ENCODE measurements at places on chromosomes 2 and 18.

DNA sequence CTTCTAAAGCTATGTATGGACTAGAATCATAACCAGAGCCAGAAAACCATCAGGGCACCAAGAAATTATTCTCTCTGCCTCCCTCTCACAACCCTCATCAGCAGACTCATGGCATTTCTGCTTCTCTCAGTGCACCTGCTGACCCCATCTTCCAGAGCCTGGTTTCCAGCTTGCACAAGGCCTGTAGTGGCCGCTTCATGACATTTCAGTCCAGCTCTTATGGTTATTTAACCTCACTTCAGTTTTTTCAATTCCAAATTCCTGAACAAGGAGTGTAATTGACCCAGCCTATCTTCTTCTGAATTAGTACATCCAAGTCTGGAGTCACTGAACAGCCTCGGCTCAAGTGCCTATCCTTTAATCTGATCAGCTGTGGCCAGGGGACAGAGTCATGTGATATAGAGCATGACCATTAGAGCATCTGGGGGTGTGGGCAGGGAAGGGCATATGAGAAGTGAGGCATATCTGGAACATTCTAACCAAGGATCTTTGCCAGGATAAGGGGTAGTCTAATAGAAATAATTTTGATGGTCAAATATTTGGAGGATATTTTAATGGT is 97.2 kb upstream of the TMEM17 start:
- no peak for DNase-seq

GRCh38 chr2:168673265-168674189 is 128.9 kb upstream of the NOSTRIN start:
- no peak for DNase-seq

GRCh38 chr2:204081487-204082425 is 145.2 kb downstream of the ICOS start:
- DNase-seq: no peak

DNA sequence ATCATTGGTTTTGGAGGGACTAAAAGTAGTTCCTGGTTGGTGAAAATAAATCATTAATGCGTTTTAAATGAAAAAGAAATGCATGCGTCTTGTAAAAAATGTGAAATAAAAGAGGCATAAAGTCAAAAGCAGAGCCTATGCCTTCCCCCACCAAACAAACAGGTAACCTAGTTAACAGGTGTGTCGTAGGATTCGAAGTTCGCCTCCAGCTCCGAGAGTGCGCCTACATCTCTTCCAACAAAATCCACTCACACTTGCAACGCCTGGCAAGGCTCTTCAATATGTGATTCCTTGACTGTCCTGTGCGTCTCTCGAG is 677 bp upstream of the SMAD4 start:
- no peak for DNase-seq

DNA sequence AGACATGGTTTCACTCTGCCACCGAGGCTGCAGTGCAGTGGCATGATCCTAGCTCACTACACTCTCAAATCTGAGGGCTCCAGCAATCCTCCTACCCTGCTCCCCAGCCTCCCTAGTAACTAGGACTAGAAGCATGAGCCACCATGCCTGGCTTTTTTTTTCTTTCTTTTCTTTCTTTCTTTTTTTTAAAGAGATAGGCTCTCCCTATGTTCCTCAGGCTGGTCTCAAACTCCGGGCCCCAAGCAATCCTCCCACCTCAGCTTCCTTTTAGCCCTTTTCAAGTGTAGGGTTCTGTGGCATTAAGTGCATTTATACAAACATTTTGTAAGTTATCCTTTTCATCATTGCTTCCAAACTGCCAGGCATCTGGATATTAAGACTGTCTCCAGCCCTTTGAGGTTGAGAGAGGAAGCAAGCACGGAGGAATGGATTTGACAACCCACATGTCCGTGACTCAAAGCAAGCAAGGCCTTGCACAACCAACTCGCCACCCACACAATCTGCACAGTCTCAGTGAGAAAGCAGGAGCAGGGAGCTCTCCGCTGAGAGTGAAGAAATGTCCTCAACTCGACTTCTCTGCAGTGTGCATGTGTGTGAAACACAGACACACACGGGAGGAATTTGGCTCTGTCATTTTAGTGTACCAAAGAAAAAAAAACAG is 65.6 kb downstream of the ATP8B1 start:
- no peak for DNase-seq

GRCh38 chr2:216274194-216274840 is 98.0 kb downstream of the MARCHF4 start:
- DNase-seq: no peak

GRCh38 chr2:43345391-43345813 is 119.0 kb upstream of the ZFP36L2 start:
- DNase-seq: no peak

DNA sequence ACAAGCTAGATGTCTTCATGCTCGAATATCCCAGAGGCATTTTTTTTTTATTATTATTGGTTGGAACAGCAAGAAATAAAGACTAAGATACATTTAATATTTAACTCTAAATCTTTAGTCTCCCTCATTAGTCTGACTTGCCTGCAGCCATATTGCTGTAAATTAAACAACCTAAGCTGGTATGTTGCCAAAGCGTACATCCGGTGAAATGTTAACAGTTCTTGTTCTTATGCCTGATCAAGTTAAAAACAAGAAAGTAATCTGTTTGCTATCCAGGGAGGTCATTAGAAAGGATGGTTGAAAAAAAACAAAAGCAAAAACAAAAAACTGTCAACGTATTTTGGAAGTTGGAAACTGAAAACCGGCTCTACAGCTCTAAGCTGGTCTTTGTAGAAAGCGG is 125.9 kb upstream of the NABP1 start:
- no peak for DNase-seq

GRCh38 chr18:40935423-40935822 is 1019.6 kb upstream of the PIK3C3 start:
- no peak for DNase-seq

DNA sequence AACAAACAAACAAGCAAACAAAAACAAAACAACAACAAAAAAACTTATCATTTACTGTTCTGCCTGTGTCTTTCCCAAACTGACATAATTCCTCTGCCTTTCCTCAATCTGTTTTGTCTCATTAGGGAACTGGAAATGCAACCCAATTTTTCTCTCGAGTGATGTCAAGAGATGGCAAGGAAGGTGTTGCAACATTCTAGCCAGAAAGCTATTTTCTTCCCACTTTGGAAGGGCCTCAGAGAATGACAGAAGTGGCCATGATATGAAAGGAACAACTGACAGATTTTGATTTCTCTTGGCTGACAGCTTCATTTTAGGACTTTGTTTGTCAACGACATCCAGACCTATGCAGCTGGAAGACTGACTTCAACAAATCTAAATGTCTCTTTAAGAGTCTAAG is 24.7 kb downstream of the RND3 start:
- no peak for DNase-seq

DNA sequence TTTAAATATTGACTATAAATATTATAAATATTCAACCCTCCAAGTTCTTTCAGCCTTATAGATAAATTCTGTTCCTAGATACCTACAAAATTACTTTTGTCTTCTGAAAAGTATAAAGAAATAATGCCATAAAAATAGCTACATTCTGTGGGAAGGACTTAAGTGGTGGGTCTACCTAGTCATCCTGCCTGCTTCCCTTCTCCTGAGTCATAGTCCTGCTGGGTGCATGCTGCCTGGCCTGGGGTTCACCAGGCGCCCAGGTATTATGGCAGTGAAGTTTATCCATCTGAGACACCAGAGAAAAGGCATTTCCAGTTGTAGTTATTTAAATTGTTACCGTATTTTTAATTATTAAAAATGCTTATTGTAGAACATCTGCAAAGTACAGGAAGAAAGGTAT is 167.5 kb downstream of the SLC39A10 start:
- no peak for DNase-seq

GRCh38 chr2:50953021-50953420 is 78.9 kb downstream of the NRXN1 start:
- DNase-seq: no peak

DNA sequence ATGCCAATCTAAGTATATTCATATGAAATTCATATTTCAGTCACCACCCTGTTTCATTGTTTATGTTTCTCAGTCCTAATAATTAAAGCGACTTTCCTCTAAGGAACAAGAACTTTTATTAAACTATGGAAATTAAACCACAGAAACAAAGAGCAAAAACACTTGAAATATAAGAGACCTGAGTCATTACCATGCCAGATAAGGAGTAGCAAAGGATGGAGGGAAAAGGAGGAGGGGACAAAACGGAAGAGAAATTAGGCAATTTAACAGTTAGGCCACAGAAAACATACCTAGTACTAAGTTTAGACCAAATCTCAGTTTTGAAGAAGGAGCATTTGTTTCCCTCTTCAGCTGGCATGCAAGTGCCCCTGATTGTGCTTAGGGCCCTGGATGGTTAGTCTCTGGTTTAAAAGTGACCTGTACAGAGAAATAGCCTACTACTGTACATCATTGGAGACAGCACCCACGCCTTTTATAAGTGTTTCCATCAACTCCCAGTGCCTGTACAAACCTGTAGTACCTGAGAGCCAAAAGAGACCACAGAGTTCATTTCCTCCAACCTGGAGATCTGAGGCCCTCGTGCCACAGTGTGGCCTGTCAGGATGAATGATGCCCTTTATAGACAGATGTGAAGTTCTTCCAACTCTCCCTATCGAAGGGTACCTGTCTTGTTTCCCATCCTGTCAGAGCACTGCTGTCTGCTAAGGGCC is 74.5 kb downstream of the SPATS2L start:
- no peak for DNase-seq

DNA sequence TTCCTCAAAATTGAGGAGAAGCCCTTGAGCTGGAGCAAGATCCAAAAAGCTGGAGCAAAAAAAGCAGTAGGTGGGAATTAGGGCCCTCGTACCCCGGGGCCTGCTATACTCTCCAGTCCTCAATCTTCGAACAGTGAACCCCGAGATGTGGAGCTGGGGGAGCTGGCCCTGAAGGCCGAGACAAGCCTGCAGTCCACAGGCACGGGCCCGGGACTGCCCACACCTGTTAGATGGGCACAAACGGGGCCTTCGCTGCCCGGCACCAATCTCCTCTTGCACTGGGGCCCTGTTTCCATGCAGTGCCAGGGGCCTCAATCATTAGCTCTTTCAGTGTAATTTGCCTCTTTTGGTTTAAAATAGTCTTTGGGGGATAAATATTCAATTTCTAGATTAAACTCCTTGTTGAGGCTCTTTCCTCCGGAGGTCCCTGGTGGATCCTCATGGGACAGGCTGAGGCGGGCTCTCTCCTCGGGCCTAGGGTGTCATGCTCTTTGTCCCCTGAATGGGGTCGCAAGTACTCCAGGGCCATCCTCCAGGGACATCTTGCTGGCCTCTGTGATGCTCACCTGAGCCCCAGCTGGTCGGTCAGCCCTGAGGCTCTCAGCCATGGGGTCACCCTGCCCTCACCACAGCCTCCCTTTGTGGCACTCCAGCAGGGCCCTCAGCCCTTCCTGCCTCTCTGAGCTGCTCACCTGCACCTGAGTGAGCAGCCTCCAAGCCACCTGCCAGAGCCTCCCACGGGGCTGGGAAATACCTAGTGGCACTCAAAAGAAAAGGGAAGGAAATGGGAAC is 223.6 kb downstream of the ALPK2 start:
- no peak for DNase-seq

DNA sequence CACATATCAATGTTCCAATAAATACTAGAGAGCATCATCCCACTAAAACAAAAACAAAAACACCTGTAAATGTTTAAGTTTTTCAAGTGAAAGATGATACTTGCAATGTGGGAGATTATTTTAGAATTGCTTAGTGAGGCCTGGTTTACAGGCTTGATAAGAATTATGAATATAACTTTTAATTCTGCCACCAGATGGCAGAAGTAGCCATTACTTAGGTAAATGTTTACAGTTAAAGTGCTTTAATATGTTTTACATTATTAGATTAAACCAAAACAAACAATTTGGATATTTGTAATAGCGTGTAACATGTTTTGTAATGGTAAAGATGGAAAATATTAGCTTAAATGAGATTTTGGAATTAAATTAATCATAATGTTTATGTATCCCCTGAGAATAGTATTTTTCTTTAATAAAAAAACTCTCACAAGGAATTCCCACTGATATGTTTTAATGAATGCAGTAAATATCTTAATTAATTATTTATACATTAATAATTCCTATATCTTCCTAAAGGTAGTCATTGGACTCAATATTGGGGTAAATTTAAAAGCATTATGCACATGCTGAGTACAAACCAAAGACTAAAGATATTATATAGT is 522.0 kb downstream of the SPAG16 start:
- no peak for DNase-seq

DNA sequence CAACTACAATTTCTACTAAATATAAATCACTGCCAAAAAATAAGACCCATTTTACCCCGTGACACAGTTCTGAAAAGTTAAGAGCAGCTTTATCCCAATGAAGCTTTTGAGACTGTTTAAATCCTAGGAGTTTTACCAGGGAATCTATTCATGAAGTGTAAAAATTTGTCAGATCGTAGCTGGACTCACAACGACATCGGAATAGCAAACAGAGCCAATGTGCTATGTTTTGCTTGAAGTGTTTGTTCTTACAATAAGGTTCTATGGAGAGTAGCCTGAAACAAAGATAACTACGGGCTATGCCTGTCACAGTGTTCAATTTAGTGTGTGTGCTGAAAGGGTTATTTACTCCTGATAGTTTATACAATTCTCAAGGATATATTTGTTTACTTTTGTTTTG is 78.5 kb upstream of the L3MBTL4 start:
- DNase-seq: no peak

GRCh38 chr18:76610933-76611749 is 116.1 kb upstream of the ZNF516 start:
- no peak for DNase-seq

DNA sequence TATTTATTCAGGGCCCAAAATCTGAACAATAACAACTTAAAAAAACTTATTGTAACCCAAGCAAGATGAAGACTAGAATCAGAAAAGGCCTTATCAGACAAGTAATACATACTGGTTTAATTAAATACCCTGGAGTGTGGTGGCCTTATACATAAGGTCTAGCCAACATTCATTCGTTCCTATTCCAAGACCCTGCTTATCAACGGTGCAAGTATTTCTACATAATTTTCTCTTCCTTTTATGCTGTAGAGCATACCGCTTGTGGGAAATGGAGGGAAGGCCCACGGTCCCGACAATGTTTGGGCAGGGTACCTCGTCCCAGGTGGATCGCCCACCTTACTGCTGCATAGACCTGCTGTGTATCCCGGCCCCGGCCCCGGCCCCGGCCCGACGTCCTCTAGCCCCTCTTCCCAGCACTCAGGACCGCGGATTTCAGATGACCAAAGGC is 708 bp downstream of the ZNF24 start:
- no peak for DNase-seq

DNA sequence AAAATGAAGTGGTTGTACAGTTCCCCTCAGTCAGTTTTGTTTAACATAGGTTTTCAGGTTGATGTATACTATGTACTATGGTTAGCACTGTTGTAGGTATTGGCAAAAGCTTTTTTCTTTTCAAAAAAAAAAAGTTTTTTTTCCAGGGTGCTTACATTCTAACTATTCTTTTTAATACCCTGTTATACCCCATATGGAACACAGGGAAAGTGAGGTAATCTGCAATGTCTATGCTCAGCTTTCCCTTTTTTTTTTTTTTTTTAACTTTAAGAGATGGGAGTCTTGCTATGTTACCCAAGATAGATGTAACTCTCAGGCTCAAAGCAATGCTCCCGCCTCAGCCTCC is 590 bp upstream of the CCDC138 start:
- no peak for DNase-seq

All from cerebellar nuclear complex (tissue), 1 donor.